ENCODE measurements at places on chromosomes 2 and 18.

DNA sequence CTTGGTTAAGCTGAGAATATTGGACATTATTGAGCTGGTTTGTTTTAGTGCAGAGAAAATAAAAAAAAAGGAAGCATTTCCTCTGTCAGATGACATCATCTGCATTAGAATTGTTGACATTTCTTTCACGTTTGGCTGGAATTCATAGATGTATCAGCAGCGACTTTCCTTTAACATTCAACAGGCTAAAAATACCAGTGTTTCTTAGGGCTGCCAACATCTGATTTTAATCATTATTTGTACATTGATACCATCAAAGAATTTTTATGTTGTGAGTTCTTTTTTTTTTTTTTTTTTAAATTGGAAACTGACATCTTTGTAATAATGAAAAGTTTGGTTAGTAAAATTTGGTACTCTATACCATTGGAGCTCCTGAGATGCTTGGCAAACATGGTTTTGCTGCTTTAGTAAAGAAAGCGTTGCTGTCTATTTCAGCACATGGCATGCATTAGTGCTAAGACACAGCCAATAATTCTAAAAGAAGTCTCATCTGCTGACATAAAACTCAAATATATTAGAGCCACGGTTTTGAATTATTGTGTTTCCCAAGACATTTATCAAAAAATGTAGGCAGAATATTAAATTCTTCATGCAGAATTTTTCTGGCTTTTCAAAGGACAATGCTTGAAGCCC lies 33.6 kb downstream of the GTF2A1L start:
- no peak for DNase-seq

GRCh38 chr2:85729825-85730510 lies 23.8 kb upstream of the ATOH8 start:
- DNase-seq: no peak

DNA sequence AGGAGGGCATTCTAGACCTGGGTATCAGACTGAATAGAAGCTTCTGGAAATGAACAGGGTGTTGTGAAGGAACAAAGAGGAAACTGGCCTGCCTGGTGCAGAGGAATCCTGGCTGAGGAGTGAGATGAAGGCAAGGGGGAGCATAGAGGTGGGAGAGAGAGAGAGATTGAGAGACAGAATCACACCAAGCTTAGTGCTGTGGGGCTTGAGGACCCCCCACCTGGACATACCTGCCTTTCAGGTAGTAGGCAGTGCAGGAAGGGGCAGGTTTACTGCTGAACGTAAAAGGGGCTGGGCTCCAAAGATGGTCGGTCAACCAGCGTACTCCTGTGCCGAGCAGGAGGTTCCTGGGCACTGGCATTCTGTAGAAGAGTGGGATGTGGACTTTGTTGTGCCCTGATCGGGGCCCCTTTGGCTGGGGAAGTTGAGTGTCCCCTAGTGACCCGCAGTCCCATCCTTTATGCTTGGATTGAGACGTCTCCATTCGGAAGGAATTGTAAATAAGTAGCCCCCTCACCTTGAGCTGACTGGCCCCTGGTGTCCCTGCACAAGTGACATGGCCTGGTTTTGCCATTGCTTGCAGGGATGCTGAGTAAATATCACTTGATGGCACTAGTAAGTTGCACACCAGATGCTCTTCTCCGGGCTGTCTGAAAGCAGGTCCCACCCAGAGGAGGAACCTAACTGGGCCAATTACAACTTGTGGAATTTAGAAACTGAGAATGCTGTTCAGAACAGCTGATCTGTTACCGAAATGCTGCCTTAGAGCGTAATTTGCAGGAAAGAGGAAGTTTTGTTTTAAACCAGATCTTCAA lies 1.4 kb downstream of the UBE2F start:
- no peak for DNase-seq

DNA sequence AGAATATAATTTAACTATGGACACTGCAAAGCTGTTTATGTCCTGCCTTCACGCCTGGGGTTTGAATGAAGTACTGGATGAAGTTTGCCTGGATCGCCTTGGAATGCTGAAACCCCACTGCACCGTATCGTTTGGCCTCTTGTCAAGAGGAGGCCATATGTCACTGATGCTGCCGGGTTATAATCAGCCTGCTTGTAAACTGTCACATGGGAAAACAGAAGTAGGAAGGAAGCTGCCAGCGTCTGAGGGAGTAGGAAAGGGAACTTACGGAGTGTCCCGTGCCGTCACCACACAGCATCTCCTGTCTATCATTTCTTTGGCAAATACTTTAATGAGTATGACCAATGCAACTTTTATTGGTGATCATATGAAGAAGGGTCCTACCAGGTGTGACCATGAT lies 105.8 kb downstream of the WDR7 start:
- DNase-seq: no peak

DNA sequence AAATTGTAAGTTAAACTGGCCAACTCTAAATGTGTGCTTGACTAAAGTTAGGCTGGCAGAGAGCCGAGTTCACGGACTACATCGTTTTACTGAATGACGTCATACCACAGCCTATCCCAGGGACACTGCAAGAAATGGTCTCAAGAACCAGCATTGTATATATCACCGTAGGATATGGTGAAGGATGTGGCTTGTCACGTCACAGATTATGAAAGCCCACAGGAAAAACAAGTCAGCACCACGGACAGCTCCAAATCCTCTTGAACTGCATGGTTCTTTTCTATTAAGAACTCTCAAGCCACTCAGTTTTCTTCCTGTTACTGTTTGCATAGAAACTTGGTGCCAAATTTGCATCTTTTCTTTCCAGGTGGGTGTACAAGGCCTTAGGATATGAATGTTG lies 85.1 kb upstream of the ACAA2 start:
- DNase-seq: peak; percentile 58

GRCh38 chr2:236579746-236580315 lies 10.2 kb downstream of the ACKR3 start:
- DNase-seq: no peak

- no peak for DNase-seq
Observed at GRCh38 chr2:106099691-106100090, 94.4 kb downstream of the UXS1 start.

DNA sequence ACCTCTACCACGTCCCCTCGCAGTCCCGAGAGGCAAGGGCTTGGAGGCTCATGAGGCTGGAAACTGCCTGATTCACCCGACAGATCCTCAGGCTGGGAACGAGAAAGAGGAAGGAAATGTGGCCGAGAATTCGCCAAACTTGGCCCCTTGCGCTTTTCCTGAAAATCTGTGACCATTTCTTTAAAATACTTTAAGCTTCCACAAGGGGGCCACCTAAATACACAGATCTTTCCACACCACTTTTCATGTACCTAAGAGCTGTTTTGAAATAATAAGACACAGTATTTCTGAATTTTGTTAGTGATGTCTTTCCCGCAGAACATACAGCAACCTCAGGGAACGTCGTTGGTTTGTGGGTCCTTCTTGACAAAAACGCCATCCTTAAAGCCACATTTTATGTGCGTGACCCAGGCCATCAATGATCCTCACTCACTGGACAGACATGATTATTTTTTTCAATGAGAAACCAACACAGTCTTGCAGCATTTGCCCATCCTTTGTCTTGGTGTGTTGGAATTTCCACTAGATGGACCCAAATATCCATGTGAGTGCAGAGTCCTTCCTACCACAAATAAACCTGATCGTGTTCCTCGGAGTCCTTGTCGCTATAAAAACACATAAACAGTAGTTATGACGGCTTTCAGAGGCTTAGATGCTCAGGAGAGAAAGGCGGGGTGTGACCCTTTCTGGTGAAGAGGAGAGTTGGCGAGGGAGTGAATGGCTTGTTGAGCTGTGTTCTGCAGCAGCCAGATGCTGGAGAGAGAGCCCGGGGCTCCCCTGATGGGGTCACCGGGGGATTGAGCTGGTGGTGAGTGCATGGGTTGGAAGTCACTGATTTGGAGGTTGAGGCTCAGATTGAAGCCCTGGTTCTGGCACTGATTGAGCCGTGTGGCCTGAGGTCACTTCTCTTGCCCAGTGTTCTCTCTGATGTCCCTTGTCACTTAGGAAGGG lies 25.0 kb downstream of the DCDC2C start:
- peak; percentile 44 for DNase-seq

GRCh38 chr2:171167352-171167997 lies 6.8 kb upstream of the TLK1 start:
- no peak for DNase-seq

- no peak for DNase-seq
Observed at GRCh38 chr18:31203096-31203793, 40.6 kb upstream of the DSC1 start.

- no peak for DNase-seq
Observed at GRCh38 chr2:231383416-231384108, 11.9 kb upstream of the B3GNT7 start.

DNA sequence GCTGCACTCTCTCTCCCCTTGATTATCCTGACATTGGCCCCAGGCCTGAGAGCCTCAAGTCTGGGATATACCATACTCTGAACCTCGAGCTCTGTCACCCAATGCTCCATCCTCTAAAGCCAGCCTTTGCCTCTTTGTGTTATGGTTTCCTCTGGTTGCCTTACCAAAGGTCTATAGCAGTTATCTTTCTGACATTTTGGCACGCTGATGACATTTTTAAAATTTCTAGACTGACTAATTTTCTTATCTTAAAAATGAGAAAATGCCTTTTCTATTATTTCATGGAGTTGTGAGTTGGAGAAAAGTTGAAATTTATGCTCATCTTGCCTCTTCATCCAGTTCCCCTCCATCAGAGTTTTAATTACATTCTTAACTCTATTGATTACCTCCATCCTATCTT lies 62.7 kb downstream of the PKP4 start:
- no peak for DNase-seq

DNA sequence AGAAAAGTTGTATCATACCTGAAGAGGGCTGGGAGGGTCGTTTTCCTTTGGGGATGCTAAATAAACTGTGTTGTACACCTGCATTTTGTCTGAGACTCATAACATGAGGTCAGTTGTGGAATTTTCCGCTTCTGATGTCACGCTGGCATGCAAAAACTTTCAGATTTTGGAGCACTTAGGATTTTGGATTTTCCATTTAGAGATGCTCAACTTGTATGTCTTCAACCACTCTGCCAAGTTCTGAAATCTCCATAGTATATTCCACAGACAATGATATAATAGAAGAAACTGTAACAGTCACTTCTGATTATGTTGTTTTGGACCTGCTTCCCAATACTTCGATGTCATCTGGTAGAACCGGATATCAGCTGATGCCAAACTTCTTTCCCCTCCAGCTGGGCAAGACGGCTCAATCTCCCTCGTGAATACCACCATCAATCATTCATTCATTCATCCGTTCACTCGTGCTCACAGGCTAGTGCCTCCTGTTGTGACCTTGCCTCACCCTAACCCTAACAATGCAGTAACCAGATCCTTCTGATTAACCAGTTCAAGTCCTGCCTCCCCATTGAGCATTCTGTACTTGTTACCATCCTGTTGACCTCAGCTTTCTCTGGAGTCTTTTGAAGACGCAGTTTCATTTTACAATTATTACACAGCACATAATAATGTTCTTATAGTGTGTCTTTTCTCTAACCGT lies 5.3 kb upstream of the PLEKHH2 start:
- DNase-seq: no peak

DNA sequence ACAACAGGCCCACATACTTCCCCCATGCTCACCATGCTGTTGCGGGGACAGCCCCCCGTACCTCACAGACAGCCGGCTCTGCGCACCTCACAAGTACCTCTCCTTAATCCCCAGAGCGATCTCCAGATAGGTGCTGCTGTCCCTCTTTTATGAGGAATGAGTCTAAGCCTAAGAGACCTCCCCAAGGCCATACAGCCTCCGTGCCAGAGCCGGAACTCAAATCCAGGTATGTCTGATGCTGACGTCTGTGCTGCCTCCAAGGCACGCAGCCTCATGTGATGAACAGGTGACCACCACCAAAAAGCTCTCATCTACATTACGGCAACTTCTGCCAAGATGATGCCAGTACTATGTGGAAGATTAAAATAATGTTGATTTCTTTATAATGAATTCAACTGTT lies 85.2 kb downstream of the EIPR1 start:
- no peak for DNase-seq

DNA sequence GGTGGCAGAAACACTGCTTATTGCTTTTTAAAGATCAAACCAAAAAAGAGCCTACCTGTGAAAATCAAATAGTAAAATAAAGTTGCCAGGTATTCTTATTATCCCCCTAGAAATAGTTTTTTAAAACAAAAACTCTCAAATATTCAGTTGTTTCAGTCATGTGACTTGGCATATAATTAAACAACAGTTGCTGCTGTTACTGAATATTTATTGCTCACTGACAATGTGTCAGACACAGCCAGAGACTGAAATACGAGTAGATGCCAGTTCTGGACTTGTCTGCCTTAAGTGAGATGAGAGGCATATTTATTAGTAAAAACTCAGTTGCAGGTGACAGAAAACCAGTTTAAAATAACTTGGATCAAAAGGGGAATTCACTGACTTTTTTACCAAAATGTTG lies 106.0 kb upstream of the RAB12 start:
- DNase-seq: no peak

DNA sequence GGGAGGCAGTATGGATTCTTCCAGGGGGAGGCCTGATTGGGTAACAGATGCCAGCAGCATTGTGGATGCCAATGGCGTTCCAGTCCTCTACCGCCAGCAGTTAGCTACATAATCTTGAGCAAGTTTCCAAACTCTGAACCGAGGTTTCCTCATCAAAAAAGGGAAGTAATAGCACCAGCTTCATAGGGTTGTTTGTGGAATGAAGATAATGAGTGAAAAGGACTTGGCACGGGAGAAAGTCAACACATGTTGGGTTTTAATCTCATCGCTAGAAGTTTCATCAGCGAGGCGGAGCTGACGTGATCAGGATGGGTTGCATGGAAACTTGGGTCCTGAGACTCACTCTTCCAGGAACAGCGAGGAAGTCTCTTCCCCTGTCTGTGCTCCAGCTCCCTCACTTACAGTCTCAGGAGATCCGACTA lies 266.7 kb downstream of the SH3BP4 start:
- DNase-seq: no peak

All from NCI-H460 (cell line).